ENCODE measurements at places on chromosomes 12 and 14.

GRCh38 chr14:89730687-89731086 lies 223.8 kb downstream of the EFCAB11 start:
- no peak for DNase-seq

DNA sequence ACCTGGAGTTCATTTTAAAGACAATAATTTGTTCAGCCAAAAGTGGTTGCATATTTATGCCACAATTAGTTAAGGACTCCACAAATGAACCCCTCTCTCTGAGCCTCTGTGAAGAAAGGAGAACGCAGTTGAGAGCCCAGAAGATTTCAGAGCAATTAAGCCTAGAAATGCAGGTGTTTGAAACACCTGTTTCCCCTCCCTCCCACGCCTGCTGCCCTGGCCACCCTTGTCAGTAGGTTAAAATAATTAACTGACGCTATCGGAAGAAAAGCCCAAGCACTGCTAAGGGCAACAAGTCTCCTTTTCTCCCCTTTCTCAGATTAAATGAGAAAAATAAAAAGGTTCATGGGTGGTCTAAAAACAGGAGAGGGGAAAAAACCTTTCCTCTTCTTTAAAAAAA lies 99.2 kb downstream of the PPM1A start:
- no peak for DNase-seq

- no peak for DNase-seq
Measured at GRCh38 chr14:70662080-70662479, 20.4 kb downstream of the TTC9 start.

GRCh38 chr12:81147292-81147919 lies 69.5 kb downstream of the ACSS3 start:
- no peak for DNase-seq

DNA sequence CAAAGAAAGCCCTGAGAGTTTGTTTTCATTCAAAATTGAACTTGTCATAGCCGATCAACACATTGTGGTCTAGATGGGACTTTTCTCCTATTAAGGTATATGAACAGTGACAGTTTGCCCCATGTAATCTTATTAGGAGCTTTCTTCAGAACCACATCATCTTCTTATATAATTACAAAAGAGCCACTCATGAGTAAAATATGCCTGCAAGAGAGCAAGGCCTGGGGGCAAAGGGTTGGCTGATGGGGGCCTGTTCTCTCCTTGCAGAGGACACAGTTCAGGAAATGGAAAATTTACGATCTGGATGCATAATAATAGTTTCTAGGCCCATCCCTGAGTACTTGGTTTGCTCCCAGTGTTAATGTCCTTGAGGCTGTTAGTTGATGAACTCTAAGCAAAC lies 87.8 kb downstream of the FLRT2 start:
- DNase-seq: no peak

- DNase-seq: no peak
Measured at GRCh38 chr12:113899561-113900471, 66.3 kb downstream of the RBM19 start.

GRCh38 chr14:51284241-51284640 lies 44.2 kb downstream of the TMX1 start:
- DNase-seq: no peak

DNA sequence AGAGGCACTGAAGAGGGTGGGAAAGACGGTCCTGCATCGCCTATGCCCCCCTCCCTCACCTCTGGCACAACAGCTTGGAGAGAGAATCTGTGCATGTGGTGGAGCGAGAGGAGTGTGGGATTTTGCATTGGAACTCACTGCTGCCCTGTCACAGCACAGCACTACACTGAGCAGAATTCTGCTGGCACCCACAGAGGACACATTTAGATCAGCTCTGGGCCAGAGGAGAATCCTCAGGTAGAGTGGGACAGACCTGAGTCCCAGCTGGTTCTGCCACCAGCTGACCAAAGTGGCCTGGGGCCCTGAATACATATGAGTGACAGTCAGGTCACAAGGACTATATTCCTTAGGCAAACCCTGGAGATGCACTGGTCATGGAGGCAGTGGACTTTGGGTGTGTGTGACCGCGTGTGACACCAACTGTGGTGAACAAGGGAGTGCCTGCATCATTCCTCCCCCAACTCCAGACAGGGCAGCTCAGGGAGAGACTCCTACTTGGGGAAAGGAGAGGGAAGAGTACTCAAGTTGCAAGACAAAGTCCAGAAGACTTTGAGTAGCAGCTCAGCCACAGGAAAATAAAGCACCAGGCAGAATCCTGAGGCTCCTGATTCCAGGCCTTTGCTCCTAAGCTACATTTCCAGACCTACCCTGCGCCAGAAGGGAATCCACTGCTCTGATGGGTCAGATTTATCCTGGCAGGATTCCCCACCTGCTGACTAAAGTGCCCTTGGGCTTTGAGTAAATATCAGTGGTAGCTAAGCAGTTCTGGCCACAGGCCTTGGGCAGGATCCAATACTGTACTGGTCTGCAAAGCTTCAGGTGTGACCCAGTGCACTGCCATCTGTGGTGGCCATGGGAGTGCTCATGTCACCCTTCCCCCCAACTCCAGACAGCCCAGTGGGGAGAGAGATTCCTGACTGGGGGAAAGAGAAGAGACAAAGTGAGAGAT lies 10.6 kb upstream of the ACOT1 start:
- no peak for DNase-seq

- DNase-seq: no peak
Measured at GRCh38 chr12:122080149-122081082, 1.9 kb downstream of the MLXIP start.

GRCh38 chr12:5708371-5708770 lies 236.7 kb downstream of the ANO2 start:
- DNase-seq: no peak

DNA sequence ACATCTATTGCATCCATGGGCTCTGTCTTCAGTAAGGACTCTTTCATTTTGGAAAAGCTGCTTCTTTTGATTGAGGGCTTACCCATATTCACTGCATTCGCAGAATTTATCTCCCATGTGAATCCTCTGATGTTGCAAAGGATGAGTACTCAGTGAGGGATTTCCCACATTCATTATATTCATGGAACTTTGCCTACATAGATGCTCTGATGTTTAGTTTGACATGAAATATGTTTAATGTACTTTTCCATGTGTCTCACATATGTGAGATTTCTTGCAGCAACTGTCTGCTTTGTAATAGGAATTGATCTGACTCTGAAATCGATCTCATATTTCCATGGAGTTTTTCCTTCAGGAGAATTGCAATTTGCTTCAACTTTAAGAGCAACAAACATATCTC lies 1699.6 kb upstream of the FLRT2 start:
- no peak for DNase-seq

- DNase-seq: no peak
Measured at GRCh38 chr12:115801871-115802270, 475.6 kb downstream of the MED13L start.

DNA sequence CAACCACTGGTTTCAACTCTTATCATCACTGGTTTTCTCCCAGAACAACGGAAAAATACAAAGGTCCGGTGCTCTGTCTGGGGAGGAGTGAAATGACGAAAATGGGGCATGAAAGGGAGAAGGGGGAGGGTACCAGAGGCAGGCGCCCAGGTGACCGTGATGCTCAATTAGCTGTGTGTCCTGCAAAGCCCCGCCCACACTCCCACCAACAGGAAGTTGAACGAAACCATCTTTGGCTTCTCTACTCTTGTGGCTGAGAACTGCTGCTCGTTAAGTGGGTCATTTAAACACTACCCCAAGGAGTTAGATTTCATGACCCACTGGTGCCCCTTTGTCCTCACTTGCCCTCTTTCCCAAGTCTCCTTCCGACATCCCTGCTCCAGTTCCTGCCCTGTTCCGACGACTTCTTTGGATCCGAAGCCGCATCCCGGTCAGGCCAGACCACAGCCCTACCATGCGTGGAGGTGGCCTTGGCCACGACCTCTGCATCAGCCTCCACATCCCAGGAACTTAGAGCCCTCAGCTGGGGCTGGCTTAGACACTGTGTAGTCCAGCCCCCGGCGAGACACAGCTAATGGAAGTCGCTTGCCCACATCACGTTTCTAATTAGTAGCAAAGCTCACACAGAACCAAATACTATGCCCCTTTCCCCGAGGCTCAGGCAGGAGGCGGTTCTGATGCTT lies 11.4 kb upstream of the LRTM2 start:
- no peak for DNase-seq

DNA sequence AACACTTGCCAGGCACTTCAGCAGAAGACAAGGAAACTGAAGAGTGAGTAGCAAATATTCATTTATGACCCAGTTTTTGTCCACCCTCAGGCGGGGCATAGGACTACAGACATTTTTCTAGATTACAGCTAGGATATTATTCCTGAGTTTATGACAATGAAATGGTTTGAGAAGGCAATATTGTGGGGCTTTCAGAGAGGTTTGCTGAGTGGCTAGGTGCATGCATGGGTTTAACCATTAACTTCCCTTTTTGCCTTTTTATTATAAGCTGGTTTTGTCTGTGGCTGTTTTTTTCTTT lies 104.0 kb upstream of the BCAT1 start:
- DNase-seq: no peak

GRCh38 chr14:60197629-60198303 lies 32.6 kb upstream of the DHRS7 start:
- no peak for DNase-seq

- no peak for DNase-seq
Measured at GRCh38 chr12:93243689-93244513, 133.8 kb upstream of the NUDT4 start.

GRCh38 chr14:62084020-62084419 lies 321.8 kb downstream of the SNAPC1 start:
- no peak for DNase-seq

DNA sequence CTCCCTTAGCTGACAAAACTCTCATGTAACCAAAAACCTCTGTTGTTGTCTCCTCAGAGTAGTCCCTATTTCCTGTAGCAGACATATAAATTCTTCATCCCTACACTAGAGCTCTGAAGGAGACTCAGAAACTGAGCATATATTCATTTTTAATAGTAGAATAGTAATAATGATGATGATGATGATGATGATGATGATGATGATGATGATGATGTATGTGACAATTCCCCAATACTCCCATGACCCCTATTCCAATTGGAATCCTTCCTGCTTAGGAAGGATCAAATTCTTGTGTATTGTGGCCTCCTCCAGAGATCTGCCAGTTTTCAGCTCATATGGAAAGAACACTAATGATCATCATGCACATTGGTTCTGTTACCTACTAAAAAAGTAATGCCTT lies 26.7 kb downstream of the RASSF9 start:
- no peak for DNase-seq

DNA sequence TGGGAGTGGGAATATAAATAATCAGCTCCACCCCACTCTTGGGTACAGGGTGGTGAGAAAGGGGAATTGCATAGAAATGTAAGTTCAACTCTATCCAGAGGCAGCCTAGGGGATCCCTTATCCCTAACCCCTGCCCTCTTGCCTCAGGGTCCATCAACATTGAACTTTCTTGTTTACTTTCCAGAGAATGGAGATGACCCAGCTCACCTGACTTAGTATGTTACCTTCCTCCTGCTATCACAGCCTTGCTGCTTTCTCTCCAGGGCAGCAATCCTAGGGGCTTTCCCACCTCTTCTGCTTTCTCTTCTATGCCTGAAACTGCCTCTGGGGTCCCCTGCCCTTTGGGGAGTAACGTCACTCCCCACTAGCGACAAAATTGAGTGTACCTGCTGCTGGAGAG lies 2.7 kb downstream of the LRP1 start:
- no peak for DNase-seq

DNA sequence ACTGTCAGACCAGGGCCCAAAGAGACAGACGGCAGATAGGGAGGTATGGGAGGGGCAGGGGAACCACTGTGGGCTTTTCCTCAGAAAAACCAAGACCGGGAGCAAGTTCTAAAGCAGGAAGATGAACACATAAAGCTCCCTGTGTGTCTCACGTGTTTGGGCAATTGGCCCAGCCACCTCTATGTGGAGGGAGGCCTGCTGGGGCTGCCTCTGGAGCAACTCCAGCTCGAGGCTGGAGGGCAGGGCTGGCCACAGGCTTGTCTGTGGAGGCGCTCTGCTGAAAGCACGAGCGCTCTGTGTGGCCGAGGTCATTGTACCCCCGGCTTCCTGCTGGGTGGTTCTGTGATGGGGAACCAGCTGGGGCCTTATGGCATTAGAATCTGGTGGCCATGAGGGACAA lies 36.4 kb downstream of the TRAFD1 start:
- no peak for DNase-seq

DNA sequence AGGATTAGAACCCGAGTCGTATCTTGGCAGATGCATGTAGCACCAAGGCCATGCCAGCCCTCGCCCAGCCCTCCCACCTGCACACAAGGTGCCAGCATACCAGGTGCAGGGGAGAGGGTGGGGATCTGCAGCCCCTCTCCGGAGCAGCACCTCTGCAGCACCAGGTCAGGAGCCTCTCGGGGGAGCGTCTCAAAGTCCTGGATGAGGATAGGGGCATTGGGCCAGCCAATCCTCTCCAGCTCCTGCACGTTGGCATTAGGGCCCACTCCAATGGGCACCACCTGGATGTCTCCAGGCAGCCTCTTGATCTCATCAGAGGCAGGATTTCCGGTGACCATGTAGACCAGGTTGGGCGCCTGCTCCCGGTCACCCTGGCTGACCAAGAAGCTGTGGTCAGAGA lies 73.2 kb upstream of the ANO2 start:
- no peak for DNase-seq

DNA sequence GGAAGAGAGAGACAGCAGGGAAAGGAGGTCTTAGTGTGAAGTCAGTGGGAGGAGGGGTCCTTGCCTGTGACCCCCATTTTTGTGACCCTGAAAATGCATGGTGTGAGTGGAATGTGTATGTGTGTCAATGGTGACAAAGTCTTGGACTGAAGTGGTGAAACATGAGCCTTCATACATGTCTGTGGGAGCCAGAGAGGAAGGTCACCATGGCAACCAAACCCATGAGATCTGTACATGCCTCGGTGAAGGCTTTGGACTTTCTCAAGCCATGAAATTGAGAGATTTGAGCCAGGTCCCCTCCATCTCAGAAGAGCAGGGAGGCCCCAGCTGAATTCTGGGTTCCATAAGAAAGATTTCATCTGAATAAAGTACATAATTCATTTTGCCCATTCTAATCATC lies 108.7 kb downstream of the TTC8 start:
- no peak for DNase-seq

DNA sequence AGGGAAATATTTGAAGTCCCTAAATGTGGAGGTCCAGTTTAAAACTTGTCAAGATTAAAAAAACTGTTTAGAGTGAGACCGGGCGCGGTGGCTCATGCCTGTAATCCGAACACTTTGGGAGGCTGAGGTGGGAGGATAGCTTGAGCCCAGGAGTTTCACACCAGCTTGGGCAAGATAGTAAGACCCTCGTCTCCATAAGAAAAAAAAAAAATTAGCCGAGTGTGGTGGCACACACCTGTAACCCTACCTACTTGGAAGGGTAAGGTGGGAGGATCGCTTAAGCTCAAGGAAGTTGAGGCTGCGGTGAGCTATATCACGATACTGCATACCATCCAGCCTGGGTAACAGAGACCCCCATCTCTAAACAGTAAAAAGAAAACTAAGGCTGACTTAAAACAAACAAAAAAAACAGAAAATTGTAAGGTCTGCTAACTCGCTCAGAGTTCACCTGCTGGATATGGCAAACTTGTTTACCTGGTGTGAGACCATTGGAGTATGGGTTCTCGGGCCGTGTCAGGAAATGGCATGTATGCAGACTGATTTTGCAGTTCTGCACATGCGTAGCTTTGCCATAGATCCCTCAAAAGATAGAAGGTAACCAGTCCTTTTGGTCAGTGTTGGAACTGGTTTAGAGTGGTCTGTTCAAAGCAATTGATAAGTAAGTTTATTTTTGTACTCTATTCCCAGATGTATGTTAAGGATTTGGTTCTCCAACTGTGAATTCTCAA lies 2.1 kb downstream of the RNF10 start:
- no peak for DNase-seq

- DNase-seq: no peak
Measured at GRCh38 chr12:95282266-95282665, 64.7 kb downstream of the VEZT start.

Data from activated T-helper 1 cell treated with Interleukin-2 at 50 U/mL for 16 hours (primary cell).